Fibroblast of skin of right quadriceps (primary cell): ENCODE measurements at places on chromosomes 12 and 14.

DNA sequence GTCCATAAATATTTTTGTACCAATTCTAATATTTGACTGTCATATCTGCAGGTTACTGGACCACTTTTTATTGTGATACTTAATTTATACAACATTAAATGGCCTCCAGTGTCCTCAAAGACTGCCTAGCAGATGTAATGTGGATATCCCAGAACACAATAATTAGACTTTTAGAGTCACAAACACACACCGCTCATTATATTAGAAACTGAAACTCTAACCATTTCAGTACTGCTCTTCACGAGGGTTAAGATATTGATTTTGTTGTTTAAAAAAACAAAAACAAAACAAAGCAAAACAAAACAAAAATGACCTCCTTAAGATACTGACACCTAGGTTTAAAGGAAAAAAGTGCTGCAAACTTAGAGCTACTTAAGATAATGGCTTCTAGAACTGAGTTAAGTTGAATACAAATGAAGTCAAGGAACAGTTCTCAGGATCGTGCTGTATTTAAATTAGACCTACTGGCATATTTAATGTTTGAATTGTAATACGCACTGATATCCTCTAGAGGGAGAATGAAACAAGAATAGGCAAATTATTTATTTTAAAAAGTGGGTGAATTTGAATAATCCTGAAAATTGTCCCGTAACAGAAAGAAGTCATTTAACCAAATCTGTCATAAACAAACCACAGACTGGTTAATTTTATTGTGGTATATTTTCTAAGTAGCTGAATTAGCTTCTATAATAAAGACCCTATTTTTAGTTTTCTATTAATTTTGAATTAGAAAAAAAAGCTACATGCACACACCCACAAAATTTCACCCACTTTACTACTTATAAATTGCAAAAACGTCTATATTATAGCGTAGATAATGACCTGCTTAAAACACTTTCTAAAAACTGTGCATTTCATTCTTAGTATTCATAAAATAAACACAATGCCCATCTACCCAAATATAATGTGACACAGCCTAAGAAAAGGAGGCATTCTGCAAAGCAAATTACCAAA, 395.2 kb upstream of the DCN start:
- DNase-seq, result peak; percentile 40

DNA sequence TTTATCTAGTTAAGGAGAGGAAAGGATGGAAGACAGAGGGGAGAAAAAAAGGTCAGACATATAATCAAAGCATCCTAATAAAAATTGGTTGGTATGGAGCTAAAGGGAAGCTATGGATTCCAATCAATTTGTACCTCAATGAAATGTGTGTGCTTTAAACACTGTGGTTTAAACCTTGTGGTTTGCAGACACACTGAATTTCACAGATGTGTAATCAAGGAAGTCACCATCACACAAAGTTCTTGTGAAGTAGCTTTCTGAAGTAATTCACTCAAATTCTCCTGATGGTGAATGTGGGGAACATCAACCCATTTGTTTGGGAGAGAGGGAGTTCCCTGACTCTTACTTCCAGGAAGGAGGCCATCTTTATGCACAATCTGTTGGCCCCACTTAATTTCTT, 243.3 kb upstream of the KRR1 start:
- no peak for DNase-seq

DNA sequence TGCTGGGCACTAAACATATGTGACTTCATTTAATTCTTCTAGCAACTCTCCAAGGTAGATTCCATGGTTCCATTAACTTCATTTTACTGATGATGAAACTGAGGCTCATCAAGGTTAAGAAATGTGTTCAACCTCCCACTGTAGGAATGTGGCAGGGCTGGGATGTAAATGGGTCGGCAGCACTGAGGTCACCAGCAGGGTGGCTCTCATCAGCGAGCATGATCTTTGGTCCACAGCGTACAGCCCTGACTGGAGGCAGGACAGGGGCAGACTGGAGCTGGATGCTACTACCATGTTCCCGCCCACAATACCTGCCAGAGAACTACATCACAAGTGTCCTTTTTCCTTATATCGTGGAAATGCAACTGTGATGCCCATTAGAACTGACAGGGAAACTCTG, 4.6 kb downstream of the APPL2 start:
- no peak for DNase-seq

DNA sequence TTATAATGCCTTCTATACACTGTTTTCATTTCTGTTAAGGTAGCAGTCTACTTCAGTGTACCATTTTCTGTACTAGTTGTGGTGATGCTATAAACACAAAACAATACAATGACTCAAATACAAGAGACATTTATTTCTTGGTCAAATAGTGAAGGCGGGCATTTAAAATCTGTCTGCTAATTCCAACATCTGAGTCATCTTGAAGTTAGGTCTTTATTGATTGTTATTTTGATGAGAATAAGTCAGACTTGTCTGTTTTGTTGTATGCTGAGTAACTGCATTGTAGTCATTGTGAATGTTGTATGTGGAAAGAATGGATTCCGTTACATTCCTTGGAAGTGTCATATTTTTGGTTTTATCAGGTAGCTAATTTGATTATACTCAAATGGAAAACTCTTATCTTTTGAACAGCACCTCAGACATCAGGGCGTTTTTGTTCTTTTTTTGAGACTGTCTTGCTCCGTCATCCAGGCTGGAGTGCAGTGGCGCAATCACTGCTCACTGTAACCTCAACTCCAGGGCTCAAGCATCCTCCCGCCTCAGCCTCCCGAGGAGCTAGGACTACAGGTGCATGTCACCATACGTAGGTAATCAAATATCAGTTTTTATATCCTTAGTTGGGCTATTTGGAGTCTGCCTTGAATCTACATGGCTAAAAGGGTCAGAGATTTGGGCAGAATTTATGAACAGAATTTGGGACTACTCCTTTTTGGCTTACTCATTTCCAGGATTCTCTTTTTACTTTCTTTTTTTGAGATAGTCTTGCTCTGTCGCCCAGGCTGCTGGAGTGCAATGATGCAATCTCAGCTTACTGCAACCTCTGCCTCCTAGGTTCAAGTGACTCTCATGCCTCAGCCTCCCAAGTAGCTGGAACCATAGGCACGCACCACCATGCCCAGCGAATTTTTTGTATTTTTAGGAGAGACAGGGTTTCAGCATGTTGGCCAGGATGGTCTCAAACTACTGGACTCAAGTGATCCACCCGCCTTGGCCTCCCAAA, 56.8 kb downstream of the PAPLN start:
- no peak for DNase-seq

DNA sequence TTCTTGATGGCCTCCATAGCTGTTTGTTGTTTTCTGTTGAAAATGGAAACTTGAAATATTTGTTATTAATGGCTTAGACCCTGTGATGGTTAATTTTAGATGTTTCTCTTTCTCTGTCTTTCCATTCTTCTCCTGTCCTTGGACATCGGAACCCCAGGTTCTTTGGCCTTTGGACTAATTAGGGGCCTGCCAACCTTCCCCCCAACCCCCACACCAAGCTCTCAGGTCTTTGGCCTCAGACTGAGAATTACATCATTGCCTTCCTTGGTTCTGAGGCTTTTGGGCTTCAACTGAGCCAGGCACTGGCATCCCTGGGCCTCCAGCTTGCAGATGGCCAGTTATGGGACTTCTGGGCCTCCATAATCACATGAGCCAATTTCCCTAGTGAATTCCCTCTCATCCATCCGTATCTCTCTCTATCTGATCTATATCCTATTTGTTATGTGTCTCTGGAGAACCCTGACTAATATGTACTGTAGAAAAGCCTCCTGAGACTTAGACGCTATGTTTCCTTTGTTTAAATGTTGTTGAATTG, 71.6 kb downstream of the FGD4 start:
- DNase-seq, result no peak

GRCh38 chr12:108821407-108822397, 35.7 kb downstream of the SSH1 start:
- peak; percentile 61 for DNase-seq

DNA sequence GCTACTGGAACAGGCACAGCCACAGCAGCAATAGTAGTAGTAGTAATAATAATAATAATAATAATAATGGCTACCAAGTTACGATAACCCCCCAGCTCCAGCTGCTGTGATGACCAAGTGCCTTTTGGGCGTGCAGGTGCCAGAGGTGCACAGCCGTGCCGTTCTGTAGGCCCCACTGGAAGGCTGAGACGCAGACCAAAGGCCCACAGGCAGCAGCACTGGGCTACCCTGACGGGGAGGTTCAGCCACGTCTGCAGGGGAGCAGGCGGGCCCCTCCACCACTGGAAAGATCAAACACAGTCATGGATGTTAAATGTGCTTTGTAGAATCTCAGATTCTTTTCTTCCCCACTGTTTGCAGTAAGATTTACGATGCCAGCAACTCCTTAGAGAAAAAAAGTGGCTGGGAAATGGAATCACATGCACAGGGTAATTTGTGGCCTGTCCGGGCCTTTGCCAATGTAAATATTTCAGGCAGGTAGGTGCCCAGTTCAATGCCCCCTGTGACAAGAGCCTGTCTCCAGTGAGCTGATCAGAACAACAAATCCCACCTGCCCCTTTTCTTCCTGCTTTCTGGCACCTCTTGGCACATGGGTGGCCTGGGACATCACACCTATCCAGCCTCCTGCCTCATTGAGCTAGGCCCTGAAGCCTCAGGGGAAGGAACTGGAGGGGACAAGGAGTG, 32.6 kb downstream of the CCDC85C start:
- peak; percentile 41 for DNase-seq

GRCh38 chr14:71487941-71488340, 444.3 kb upstream of the RGS6 start:
- DNase-seq, result no peak

DNA sequence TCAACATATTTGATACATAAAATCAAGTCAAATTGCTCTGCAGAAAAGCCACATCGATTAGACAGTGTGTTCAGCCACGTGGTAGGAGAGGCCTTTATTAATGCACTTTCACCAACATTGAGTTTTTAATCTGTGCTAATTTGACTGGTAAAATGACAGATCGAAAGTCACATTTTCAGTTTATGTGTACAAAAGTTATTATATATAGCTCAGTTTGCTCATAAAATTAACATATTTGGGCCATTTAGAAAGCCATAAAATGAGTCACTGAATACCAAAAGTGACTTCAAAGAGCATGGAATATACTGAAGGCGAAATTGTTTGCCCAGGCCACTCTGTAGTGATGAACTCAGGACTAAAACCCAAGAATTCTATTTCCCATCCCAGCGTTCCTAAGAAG, 26.0 kb downstream of the C12orf42 start:
- DNase-seq, result no peak

DNA sequence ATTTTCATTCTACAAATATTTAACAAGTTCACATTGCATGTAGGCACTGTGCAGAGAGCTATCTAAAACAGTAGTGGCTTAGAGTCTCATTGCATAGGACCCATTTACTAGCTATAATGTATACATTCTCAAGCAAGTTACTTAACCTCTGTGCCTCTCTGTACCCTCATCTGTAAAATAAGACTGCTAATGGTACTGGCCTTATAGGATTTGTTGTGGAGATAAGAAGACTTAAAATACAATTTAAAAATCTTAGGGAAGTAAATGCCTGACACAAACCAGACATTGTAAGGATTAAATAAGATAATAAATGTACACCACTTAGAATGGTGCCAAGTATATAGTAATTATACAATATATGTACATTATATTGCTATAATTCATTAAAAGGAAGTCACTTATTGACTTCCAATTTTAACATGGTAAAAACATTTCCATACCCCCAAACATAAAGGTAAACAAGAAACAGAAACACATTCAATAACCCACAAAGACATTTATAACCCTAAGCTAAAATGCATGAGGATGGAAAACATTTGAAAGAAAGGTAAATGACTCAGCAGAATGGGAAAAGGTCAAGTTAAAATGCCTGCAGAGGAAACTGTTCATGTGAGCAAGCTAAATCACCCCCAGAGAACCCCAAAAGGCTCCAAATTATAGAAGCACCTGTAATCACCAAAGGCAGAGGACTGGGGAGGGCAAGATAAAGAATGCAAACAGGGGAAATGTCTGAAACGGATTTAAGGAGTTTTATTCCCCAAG, 30.8 kb downstream of the RPS6KA5 start:
- no peak for DNase-seq

DNA sequence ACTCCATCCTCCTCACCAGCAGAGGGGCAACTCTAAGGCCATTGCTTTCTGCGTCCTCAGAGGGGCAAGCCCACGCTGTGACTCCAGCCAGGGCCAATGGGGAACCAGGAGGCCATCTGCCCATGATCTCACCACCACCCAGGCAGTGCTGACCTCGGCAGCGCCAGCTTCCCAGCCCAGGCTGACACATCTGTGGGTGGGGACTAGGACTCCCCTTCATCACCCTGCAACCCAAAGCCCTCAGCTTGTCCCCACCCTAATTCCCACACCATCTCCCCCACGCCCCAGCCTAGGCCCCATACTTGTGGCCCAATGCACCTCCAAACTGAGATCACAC, 58.6 kb downstream of the VWF start:
- DNase-seq, result no peak

- no peak for DNase-seq
Observed at GRCh38 chr12:46678426-46678825, 147.4 kb downstream of the SLC38A4 start.

GRCh38 chr12:55724226-55724939, 4.2 kb downstream of the RDH5 start:
- peak; percentile 59 for DNase-seq
